Mesenteric fat pad (tissue), 1 donor: ENCODE measurements at places on chromosomes 16 and 17. TPM values are rescaled to one million over a fixed set of nuclear protein-coding genes. Genes with fewer than 3 reads are reported as not detected.

- DNase-seq, result no peak
Measured at GRCh38 chr17:81049372-81049911, 14.5 kb downstream of the BAIAP2 start.

SCNN1G gene
- total RNA-seq, result not detected

CFAP97D1 gene
- total RNA-seq, result not detected

NOS2 gene
- 0.13 TPM for total RNA-seq

GRCh38 chr17:34755371-34755770 is 176.0 kb downstream of the TMEM132E start:
- peak; percentile 14 for DNase-seq

KRT33B gene
- total RNA-seq, result not detected

EVPLL gene
- total RNA-seq, result 0.22 TPM

DNA sequence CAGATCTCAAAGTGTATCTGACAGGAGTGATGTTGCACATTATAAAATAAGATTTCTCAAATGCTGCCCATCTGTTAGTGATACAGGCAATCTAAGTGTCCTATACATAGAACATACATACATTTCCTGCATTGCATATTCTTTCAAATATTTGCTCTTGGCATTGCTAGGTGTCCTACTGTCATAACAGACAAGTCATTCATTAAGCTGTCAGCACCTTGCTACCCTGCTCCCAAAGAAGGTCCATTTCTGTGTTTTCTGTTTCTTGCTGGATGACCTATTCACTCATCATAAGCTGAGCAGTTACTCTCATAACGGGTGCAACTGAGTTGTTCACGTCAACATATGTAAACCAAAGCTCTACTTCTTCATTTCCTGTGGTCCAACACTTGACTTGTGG is 719.0 kb downstream of the KCNJ2 start:
- DNase-seq, result no peak

GRCh38 chr16:19548144-19548543 is 7.4 kb upstream of the VPS35L start:
- DNase-seq, result no peak

DNA sequence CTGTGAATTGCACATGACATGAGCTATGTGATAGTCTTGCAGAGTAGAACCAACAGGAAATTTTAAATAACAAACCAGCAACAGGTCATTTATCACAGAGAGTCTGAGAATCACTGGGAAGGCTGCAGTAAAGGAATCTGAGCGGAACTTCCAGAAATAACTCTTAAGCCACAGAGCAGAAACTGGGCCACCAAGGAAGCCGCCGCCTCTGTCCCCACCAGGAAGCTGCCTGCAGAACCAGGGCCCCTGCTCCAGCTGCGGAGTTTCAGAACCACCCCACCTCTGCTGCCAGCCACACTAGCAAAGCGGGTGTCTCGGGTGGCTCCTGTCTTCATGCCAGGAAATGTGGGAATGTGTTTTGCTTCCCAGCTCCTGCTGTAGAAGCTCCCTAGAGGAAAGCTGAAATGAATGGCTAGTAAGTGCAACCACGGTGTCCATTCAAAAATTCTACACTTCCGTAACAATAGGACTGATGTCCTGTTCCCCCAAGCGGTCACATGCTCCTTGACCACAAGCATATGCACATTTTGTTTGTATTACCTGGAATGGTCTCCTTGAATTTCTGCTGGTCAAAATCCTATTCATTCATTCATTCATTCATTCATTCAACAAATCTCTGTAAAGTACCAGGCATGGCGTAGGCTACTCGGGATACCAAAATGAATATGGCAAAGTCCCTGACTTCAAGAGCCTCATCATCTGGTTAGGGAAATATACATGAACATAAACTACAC is 7.7 kb upstream of the ITPRIPL2 start:
- DNase-seq, result peak; percentile 57

GRCh38 chr17:36888236-36888951 is 48.9 kb upstream of the LHX1 start:
- no peak for DNase-seq

DNA sequence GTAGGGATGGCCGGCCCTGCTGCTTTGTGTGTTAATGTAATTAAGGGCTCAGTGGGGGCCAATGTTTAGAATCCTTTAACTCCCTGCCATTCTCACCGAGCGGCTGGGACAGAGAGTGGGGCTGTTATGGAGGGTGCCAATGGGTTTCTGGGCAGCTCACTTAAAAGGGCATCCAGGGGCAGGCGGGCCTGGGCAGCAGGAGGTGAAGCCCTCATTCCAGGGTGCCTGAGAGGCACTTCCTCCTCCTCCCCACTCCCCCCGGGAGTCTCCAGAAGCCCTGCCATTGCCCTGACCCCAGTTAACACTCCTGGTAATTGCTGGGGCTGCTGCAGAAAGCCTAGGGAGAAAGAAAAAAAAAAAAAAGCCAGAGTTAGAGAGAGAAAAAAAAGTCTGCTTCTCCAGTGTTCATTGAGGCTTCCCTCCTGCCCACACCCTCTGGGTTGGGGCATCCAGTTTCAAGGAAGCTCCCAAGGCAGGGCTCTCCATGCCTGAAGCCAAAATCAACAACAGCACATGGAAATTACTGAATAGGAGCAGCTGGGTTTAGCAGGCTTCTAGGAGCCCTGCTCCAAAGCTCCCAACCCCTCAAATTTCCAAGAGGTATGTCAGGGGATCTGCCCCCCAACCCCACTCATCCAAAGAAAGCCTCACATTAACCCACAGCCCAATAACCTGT is 28.0 kb downstream of the CUEDC1 start:
- no peak for DNase-seq

DNA sequence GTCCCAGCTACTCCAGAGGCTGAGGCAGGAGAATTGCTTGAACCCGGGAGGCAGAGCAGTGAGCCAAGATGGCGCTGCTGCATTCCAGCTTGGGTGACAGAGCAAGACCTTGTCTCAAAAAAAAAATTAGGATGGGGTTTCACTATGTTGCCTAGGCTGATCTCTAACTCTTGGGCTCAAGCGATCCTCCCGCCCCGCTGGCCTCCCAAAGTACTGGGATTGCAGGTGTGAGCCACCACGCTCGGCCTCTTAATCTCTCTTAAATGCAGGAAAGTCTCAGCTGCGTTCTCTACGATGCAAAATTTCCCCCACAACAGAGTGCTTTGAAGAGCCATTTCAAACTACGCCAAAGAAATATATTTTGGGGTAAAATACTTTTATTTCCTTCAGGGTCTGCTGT is 5.9 kb upstream of the WDR59 start:
- DNase-seq, result no peak

DNA sequence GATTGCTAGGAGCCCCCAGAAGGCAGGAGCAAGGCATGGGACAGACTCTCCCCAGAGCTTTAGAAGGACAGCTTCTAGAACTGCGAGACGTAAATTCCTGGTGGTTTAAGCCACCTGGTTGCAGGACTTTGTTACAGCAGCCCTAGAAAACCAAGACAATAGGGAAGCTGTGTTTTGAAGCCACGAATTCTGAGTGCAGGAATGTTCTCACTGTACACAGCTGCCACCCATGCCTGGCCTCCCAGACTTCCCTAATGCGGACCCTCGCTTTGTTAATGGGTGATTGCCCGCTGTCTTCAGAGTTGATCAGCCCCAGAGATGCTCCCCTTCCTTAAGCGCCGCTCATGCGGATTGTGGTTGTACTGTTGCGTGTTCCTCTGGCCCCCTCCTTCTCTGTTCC is 177.1 kb downstream of the MSI2 start:
- no peak for DNase-seq

MPO gene
- 0.35 TPM for total RNA-seq

DNA sequence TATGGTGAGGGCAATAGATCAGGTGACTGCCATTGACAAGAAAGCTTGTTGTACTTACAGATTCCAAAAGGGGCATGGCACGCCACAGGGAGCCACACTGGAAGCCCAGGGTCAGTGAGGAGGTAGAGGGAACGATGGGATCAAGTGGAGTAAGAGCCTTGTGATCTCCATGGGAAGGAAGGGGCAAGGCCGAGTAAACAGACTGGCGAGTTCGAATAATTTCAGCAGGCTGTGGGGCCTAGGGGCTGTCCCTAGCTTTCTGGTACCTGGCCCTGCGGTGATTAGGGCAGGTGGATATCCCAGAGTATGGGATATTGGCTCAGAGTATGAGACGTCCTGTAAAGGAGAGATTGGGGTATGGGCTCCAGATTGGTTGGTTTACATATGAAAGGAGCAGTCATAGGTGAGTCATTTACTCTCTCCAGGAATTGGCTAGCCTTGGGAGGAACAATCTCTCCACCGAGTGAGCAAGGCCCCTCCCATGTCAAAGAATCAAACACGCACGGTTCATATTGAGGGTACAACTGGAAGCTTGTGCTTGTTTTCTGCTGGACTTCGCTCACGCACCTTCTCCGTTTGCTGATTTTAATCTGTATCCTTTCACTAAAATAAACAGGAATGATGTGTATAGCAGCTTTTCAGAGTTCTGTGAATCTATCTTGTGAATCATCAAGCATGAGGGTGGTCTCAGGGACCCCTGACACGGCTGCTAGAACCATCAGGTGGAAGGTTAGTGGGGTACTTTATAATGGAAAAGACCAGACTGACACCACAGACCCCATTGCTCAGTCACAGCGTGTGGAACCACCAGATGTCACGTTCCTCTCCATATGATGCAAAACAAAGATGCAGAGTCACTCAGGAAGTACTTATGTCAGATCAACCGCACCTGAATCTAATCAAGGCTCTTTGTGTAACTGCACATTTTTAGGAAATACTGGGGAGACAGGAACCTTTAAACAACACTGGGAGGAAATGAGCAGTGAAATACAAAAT is 27.9 kb downstream of the GABARAPL2 start:
- DNase-seq, result no peak

CCL8 gene
- total RNA-seq, result 2.1 TPM

- no peak for DNase-seq
Measured at GRCh38 chr16:88499836-88500251, 46.8 kb downstream of the ZFPM1 start.

GRCh38 chr17:44779211-44780025 is 20.6 kb downstream of the ADAM11 start:
- DNase-seq, result no peak

GRCh38 chr17:34236281-34236892 is 18.7 kb upstream of the CCL2 start:
- no peak for DNase-seq

DNA sequence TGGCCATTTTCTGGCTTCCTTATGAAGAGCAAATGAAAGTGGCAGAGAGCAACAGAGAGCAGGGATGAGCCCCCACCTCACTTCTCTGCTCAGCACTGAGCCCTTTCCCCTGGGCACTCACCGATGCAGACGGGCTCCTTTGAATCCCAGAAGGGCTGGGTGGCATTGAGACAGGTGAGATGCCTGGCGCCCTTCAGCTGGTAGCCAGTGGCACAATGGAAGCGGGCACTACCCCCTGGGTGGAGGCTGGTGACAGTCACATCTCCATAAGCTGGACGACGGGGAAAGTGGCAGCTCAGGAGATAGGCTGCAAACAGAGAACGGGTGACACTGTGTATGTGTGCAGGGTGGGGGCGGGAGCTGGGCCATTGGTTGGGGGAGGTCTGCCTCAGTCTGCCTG is 12.5 kb upstream of the PHF12 start:
- no peak for DNase-seq

DNA sequence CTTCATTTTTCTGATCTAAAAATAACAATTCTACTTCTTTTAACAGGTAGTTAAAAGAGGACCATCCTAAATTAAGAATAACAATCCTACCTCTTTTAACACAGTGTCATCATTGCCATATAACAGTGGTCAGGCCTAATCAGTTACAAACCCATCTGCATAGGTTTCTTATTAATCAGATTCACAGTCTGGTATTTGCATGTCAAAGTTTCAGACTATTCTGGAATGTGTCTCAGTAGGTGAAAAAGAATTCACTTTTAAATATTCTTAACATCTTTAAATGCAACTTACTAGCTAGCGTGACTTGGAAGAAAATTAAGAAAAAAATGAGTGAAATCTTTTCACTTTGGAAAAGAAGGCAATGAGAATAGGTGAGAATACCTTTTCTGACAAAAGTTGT is 6.8 kb upstream of the KRT12 start:
- no peak for DNase-seq
